Effector memory CD4-positive, alpha-beta T cell (primary cell): ENCODE measurements at places on chromosomes 1 and 21.

- H3K4me1 ChIP-seq, result no peaks in the 10 kb centered on the region
- no peak for DNase-seq
Measured at GRCh38 chr1:18157968-18158367, 50.4 kb downstream of the IGSF21 start.

DNA sequence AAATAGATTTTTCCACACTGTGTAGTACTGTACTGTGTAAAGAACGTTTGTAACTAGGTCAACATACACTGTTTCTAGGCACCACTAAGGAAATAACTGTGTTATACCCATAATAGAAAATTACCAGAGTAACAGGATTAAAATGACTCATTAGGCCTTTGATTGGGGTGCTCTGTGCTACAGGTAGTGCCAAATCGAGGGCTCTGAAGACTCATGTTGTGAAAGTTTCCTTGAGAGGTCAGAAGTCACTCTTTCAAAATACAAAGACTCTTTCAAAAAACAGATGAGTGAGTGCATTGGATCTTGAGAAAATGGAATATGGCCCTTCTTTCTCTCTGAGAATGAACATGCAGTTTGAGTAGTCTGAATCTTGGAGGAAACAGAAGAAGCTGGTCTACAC is 143.0 kb downstream of the MRPL39 start:
- H3K36me3 ChIP-seq, result no peaks in the 10 kb centered on the region
- no peak overlapping the region for H3K4me3 ChIP-seq
- no peak for DNase-seq
- H3K27ac ChIP-seq, result no peak overlapping the region

DNA sequence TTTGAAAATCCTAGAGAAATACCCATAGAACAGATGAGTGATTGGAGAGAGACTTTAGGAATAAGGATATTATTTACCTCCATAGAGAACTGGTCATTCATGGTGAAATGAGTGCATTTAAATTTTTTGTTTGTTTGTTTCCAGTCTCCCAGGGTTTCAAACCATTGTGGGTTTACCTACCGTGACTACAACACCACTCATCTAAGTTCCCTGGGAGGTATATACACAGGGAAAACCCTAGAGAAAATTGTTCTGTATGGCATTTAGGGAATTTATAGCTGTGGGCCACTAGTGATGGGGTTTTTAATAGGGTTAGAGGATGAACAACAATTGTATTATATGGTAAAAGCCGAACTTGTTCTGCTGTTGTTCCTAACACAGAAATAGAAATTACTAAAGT is 109.2 kb downstream of the USP25 start:
- H3K4me1 ChIP-seq, result no peaks in the 10 kb centered on the region
- no peak overlapping the region for H3K27ac ChIP-seq
- peaks cover 6% of the 10 kb centered on the region for H3K36me3 ChIP-seq
- no peaks in the 10 kb centered on the region for H3K27me3 ChIP-seq

GRCh38 chr1:40362199-40362598 is 11.3 kb upstream of the SMAP2 start:
- no peak overlapping the region for H3K4me3 ChIP-seq
- no peaks in the 10 kb centered on the region for H3K4me1 ChIP-seq
- no peaks in the 10 kb centered on the region for H3K27me3 ChIP-seq
- no peaks in the 10 kb centered on the region for H3K36me3 ChIP-seq

GRCh38 chr1:33070628-33071027 is 10.3 kb upstream of the AZIN2 start:
- H3K27me3 ChIP-seq, result no peaks in the 10 kb centered on the region
- H3K36me3 ChIP-seq, result no peaks in the 10 kb centered on the region
- no peak overlapping the region for H3K27ac ChIP-seq
- H3K4me3 ChIP-seq, result no peak overlapping the region
- no peaks in the 10 kb centered on the region for H3K4me1 ChIP-seq
- no peak for DNase-seq

GRCh38 chr21:28454564-28455252 is 538.0 kb downstream of the LTN1 start:
- H3K4me3 ChIP-seq, result no peak overlapping the region
- no peak overlapping the region for H3K27ac ChIP-seq
- no peaks in the 10 kb centered on the region for H3K27me3 ChIP-seq
- H3K4me1 ChIP-seq, result no peaks in the 10 kb centered on the region
- no peaks in the 10 kb centered on the region for H3K36me3 ChIP-seq

DNA sequence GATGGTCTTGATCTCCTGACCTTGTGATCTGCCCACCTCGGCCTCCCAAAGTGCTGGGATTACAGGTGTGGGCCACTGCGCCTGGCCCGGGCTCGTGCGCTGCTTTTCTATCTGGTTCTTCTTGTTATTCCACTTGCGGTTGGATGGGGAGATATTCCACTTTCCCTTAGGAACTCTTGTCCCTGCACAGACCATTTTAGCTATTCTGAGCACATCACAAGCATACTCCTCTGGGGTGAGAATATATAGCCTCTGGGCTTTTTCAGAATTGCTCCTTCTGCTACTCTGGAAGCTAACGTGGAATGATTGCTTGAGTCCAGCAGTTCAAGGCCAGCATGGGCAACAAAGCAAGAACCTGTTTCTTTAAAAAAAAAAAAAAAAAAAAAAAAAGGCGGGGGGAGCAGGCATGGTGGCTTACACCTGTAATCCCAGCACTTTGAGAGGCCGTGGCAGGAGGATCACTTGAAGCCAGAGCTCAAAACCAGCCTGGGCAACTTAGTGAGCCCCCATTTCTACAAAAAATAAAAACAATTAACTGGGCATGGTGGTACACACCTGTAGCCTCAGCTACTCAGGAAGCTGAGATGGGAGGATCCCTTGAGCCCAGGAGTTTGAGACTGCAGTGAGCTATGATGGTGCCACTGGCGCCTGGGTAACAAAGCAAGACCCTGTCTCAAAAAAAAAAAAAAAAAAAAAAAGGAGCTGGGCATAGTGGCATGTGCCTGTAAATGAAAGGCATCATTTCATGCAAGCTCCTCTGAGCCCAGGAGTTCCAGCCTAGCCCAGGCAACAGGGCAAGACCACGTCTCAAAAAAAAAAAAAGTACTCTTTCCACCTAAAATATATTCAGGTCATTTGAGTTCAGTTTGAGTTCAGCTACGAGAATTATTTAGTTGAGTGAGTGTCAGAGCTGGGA is 11.8 kb upstream of the PGD start:
- H3K36me3 ChIP-seq, result no peaks in the 10 kb centered on the region
- H3K27me3 ChIP-seq, result no peaks in the 10 kb centered on the region
- H3K27ac ChIP-seq, result no peak overlapping the region
- no peak for DNase-seq
- H3K4me3 ChIP-seq, result no peak overlapping the region
- no peaks in the 10 kb centered on the region for H3K4me1 ChIP-seq

DNA sequence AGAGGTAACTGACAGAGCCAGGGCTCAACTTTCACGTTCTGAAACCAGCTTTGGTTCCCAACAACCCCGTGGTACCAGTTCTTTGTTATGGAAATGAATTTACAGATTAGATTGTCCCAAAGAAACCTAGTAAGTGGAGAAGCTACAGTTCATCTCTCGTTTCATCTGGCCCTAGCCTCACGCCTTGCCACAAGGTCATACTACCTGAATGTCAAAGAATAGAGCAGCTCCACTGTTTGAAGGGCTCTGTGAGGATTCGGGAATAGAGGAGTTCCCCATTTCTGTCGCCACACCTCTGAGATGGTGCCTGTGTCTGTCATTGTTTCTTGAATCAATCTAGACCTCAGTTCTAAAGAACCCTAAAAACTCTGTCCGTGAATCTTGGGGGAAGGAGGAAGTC is 15.0 kb upstream of the CDC42 start:
- H3K27me3 ChIP-seq, result no peaks in the 10 kb centered on the region
- peaks cover 35% of the 10 kb centered on the region for H3K4me1 ChIP-seq
- no peak for DNase-seq

DNA sequence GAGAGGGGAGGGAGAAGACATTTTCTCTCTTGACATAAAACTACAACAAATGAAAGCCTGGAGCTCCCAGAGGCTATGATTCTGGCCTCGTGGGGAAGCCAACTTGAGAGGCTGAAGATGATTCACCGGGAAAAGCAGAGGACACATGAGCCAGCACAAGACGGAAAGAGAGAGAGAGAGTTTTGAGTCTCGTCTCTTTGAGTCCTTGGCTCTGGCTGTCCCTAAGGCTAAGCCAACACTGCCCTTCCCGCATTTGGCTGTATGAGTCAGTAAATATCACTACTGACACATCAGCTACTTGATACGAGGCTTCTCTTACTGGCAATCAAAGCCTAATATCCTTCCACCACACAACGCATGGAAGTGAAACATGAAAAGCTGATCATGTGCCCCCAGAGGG is 95.5 kb downstream of the GRIK3 start:
- H3K27me3 ChIP-seq, result no peaks in the 10 kb centered on the region
- no peak overlapping the region for H3K4me3 ChIP-seq
- H3K4me1 ChIP-seq, result no peaks in the 10 kb centered on the region
- no peak overlapping the region for H3K27ac ChIP-seq
